ENCODE measurements at places on chromosomes 1 and 21.

DNA sequence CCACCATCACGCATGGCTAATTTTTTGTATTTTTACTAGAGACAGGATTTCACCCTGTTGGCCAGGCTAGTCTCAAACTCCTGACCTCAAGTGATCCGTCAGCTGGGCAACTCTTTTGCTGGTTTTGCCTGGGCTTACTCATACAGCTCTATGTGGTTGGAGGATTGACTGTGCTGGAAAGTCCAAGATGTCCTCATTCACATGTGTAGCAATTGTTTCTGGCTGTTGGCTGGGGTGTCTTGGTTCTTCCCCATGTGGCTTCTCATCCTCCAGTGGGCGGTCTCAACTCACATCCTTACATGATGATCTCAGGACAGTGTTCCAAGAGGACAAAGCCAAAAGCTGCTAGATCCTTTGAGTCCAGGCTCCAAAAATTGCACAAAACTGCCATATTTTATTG lies 53.3 kb downstream of the TEX35 start:
- no peak for DNase-seq

DNA sequence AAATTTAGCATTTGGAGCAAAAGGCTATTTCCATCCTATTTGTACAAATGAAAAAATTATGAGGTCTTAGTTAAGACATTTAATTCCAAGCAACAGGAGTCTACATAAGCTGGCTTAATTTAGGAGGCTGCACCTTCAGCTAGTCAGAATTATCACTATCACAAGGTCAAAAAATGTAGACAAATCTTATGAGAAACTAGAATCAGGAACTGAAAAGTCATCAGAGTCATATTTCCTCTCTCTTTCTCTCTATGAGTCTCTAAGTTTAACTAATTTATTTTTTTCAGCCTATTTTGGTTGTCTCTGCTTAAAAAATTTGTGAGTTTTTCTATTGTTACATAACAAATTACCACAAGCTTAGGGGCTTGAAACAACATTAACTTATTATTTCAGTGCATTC lies 807.1 kb upstream of the PRMT6 start:
- DNase-seq, result no peak

DNA sequence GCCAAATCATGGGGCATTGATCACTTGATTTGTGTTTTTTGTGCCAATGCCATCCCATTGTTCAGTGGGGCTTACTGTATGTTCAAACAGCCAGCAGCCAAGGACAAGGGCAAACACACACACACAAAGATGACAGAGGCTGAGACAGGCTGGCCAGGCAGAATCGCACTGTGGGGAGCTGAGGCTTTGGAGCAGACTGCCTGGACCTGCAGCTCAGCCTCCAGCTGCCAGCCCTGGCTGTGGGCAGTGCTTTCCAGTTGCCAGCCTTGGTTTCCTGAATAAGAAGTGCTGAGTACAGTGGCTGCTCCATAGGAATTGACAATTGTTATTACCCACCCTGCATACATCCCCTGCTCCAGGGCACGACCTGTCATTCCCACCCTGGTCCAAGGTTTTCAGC lies 16.9 kb upstream of the PCP4 start:
- no peak for DNase-seq

GRCh38 chr1:156513185-156513584 lies 12.6 kb upstream of the MEF2D start:
- no peak for DNase-seq

GRCh38 chr1:189619682-189620332 lies 857.9 kb downstream of the BRINP3 start:
- no peak for DNase-seq

DNA sequence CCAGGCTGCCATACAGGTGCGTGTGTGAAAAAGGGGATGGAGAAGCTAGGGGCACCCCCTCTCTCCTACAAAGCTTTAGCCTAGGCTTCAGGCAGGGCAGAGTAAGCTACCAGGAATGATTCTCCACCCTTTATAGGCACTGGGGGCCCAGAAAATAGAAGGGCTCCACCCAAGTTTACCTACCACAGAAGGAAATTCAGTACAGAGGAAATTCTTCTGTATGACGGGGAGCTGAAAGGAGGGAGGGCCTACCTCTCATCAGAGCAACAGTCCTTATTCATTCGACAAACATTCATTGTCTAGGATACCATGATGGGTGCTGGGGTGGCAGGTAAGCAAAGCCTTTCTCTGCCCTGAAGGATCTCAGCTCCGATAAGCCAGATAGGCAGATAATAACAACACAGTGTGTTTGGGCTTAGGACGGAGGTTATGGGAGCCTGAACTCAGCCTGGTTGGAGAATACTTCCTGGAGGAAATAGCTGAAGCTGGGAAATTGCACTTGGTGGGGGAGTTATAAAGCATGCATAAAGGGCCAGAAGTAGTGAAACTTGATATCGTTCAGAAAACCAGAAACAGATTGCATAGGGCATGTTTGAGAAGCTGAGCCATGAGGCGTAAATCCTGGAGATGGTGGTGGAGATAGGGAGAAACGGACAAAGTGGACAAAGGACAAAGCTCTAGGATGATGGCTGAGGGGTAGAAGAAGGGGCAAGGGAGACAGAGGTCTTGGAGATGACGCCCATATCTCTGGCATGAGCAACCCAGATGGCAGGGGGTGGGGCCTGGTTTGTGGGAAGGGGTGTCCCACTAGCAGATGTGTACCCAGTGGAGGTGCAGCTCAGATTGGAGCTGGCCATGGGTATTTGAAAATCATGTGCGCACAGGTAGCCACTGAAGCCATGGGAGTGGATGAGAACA lies 5.3 kb upstream of the P3R3URF start:
- no peak for DNase-seq

DNA sequence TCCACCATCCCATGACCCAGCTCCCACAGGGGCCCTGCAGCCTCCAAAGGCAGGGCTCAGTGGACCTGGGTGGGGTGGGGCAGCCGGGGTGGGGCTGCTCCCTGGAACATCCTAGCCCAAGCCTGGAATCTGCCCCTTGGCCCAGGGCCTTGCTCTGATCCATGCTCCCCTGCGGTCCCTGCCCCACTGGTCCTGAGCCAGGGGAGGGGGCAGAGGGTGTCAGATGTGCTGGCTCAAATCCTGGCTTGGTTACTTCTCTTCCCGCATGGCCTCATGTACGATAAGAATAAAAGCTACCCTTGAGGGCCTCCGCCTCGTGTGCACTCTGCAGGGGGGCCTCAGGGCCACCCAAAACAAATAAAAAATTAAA lies 819 bp downstream of the SLC25A34 start:
- DNase-seq, result no peak

- DNase-seq, result no peak
These were observed 278.2 kb upstream of the C1orf105 start for GRCh38 chr1:172142324-172142723.

GRCh38 chr1:72724951-72725861 lies 442.9 kb upstream of the NEGR1 start:
- DNase-seq, result no peak

- no peak for DNase-seq
These were observed 139.4 kb downstream of the DHRS3 start for GRCh38 chr1:12478612-12478985.

GRCh38 chr1:54845772-54846171 lies 41.2 kb downstream of the DHCR24 start:
- no peak for DNase-seq

DNA sequence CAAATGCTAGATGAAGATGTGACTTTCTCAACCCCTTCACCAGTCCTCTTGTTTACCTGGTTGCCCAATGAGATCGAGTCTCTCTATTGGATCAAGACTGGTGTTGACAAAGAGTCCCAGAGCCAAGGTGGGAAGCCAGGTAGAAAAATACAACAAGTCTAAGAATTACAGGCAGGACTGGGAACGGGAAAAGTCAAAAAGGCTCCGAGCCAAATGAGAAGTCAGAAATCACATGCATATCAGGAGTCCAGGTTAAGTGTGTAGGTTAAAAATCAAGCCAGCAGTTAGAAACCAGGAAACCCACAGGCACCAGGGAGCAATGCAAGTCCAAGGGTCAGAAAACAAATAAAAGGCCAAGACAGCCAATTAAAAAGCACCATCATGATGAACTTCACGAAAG lies 27.4 kb upstream of the DUSP23 start:
- no peak for DNase-seq

GRCh38 chr1:5939271-5940170 lies 52.7 kb downstream of the NPHP4 start:
- no peak for DNase-seq

DNA sequence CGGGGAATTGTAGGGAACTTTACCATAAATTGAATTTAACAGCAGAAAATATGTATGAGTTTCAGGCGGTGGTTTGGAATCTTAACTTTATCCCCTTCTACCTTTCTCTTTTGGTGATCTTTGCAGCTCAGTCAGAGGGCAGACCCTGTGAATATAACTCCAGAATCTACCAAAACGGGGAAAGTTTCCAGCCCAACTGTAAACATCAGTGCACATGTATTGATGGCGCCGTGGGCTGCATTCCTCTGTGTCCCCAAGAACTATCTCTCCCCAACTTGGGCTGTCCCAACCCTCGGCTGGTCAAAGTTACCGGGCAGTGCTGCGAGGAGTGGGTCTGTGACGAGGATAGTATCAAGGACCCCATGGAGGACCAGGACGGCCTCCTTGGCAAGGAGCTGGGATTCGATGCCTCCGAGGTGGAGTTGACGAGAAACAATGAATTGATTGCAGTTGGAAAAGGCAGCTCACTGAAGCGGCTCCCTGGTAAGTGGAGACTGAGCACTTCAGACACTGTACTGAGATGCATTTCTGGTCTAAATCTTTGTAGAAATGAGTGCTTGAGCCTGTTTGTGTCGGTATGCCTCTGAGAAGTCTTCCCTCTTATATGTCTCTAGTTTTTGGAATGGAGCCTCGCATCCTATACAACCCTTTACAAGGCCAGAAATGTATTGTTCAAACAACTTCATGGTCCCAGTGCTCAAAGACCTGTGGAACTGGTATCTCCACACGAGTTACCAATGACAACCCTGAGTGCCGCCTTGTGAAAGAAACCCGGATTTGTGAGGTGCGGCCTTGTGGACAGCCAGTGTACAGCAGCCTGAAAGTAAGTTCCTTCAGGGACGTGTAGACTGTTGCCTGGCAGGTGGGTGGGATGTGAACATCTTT lies 1.5 kb downstream of the CCN1 start:
- no peak for DNase-seq

- no peak for DNase-seq
These were observed 27.0 kb upstream of the TRAPPC10 start for GRCh38 chr21:43984905-43985689.

GRCh38 chr1:179707406-179707805 lies 35.7 kb upstream of the FAM163A start:
- DNase-seq, result no peak

DNA sequence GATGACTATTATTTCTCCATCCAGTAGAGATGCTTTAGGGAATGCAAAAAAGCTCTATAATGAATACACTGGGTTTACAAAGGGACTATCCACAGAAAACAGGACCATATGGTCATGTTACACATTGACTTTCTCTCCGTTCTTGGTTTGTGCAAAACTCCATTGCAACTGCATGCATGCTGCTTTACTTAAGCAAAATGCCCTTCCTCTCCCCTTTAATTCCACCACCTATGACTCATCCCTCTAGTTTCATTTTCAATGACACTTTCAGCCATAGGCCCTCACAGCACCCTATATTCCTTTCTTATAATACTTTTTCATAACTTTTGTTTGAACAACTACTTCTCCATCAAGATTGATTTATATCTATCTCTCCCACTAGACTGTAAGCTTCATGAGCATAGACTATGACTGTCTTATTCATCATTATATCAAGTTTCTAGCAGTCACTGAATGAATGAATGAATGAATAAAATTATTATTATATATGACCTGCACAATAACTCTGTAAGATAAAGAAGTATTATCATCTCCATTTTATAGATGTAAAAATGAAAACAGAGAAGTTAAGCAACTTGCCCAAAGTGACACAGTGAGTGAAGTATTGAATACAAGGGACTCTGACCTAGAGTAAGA lies 248.9 kb downstream of the PLPP3 start:
- DNase-seq, result no peak

Measured in stimulated activated CD4-positive, alpha-beta T cell treated with anti-CD3 and anti-CD28 coated beads, Interleukin-15, amount 100 ng/mL, for 48 hours (primary cell).